ENCODE measurements at places on chromosomes 13 and 19.

- DNase-seq: no peak
Observed at GRCh38 chr19:49559928-49560327, 20.4 kb downstream of the NOSIP start.

DNA sequence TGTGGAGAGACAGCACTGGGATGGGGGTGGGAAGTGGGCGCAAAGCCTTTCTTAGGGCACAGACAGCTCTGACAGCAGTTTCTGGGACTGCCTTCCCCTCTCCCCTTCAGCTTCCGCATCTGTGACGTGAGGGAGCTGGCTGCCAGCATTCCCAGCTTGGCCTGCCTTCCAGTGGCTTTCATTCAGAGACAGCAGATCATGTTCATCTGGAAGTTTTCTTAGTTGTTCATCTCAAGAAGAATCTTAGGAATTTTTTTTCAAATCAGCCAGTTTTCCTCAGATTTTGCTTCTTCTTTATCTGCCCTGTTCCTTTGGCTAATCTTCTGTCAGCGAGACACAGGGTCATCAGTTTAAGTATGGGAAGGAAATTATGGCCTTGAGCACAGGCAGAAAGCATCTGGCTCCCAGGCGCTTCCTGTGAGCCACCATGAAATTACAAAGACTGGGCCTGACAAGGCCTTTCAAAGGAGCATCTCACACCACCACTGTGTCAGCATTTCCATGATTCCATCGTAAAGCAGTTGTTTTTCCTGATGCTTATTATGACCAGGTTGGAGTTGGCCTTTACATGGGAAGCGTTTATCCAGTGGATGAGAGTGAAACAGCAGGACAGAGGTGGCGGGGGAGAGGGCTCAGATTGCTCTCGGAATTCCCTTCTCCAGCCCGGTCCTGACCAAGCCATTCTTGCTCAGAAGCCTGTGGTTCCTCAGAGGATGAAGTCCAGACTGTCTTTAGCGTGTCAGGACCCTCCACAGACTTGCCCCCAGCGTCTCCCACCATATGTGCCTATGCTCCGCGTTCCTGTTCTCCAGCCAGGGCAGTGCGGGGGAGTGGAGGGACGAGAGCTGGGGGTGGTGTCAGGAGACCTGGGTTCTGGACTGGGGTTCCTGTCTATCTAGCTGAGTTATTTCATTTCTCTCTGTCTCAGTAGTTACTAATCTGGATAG, 43.6 kb downstream of the ARHGAP35 start:
- DNase-seq: no peak

GRCh38 chr13:108086678-108087077, 128.7 kb downstream of the LIG4 start:
- DNase-seq: no peak

DNA sequence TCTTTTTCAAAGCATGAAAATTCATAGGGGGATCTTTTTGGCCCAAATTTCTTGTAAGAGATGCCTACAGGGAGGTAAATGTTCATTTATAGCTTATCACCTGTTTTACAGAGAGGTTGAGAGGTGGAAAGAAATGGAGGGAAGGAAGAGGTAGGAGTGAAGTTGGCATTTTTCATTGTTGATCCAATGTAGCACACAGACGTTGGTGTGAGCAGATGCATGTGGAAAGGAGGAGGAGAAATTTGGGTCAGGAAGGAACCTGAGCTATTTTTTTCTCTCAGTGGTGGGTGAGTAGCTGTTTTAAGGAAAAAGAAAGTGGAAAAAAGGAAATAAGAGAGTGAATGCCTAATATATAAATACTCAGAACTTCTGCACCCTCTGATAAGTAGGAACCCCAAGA, 9.9 kb upstream of the SMIM17 start:
- no peak for DNase-seq

DNA sequence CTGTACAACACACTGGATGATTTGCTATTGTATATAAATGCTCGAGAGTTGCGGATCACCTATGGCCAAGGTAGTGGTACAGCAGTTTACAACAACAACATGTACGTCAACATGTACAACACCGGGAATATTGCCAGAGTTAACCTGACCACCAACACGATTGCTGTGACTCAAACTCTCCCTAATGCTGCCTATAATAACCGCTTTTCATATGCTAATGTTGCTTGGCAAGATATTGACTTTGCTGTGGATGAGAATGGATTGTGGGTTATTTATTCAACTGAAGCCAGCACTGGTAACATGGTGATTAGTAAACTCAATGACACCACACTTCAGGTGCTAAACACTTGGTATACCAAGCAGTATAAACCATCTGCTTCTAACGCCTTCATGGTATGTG, 21.5 kb downstream of the OLFM4 start:
- no peak for DNase-seq

- DNase-seq: no peak
Observed at GRCh38 chr19:1967087-1967608, 26.2 kb downstream of the CSNK1G2 start.

DNA sequence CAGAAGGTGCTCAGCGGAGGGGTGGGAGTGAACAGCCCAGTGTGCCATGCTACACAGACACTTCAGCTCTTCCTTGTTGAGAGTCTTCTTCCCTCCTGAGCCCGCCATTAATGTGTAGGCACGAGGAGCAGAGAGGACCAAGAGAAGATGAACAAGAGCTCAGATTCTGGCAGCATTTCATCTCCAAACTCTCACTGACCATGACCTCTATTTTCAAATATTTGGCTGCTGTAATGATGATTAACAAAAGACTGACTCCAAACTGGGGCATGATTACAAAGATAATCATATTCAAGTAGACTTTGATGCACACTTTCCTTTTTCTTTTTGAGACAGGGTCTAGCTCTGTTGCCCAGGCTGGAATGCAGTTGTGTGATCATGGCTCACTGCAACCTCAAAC, 236.5 kb downstream of the DCLK1 start:
- no peak for DNase-seq

DNA sequence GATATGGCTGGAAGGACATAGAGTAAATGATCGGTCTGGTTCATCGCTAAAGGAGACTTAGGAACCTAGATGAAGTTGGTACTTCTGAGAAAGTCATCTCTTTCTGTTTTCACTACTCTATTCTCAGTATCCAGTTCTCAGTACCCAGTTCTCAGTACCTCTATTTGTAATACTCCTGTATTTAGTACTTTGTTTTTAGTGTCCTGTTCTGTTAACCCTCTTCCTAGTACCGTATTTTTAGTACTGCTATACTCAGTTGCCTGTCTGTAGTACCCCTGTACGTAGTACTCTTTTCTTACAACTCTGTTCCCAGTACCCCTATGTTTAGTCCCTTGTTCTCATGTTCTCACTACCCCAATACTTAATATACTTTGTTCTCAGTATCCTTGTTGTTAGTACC, 1.2 kb downstream of the RFXAP start:
- peak; percentile 25 for DNase-seq

GRCh38 chr19:2816641-2817040, 3.0 kb upstream of the ZNF554 start:
- DNase-seq: no peak

- DNase-seq: no peak
Observed at GRCh38 chr13:98483601-98484288, 93.2 kb downstream of the STK24 start.

GRCh38 chr13:80149736-80150135, 191.2 kb downstream of the SPRY2 start:
- DNase-seq: no peak

DNA sequence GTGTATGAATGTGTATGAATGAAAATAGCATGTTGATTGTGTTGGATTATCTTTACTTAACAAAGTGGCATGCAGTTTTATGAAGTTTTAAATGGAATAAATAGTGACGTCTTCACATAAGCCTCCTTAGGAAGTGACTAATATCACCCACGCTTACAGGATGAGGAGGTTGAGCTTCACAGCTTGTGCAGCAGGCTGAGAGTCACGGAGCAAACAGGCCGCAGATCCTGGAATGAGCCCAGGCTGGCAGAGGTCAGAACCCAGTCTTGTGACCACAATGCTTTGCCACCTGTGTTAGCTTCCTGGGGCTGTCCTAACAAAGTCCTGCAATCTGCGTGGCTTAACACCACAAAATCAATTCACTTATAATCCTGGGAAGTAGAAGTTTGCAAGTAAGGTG, 20.8 kb downstream of the LAIR2 start:
- no peak for DNase-seq

DNA sequence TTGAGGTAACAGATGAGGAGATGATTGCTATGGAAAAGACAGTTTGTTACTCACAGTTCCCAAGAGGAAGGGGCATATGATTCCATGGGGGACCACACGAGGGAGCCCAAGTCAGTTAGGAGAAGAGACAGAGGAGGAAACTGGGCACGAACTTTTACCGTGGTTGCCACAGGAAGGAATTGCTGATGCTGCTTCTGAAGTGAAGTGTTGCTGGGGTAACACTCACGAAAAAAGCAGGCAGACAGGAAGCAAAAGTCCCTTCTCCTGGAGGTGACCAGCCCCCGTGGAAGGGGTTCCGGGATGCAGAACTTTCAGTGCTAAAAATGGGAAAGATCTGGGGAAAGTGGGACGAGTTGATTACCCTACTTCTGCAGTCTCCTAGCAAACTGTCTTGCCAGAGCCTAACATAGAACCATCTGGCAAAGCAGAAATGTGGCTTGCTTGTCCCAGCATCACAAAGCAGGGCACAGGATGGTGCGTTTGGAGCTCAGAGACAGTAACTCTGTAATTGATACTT, 35.4 kb upstream of the MAP3K10 start:
- no peak for DNase-seq

GRCh38 chr13:75581874-75582640, 32.5 kb downstream of the UCHL3 start:
- DNase-seq: no peak

GRCh38 chr19:3375221-3376090, 9.1 kb downstream of the NFIC start:
- DNase-seq: no peak

GRCh38 chr13:79806821-79807220, 325.9 kb downstream of the NDFIP2 start:
- no peak for DNase-seq

DNA sequence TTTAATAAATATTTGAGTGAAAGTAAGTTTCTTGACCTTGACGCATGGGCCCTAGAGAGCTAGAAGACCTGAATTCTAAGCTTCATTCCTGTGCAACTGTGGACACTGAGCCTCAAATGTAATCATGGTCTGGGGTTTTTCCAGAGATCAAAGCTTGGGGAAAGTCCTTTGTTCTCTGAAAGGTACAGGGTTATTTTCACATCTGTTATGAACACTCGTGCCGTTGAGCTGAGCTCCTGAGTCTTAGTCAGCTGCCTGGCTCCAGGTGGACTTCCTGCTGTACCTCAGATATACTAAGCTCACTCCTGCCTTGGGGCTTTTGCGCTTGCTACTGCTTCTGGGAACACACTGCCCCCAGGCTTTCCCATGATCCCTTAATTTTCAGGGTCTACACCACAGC, 7.5 kb upstream of the ZBTB32 start:
- DNase-seq: no peak

GRCh38 chr19:6271721-6272410, 7.9 kb downstream of the MLLT1 start:
- no peak for DNase-seq

- DNase-seq: no peak
Observed at GRCh38 chr19:21921691-21922180, 85.8 kb upstream of the ZNF43 start.

DNA sequence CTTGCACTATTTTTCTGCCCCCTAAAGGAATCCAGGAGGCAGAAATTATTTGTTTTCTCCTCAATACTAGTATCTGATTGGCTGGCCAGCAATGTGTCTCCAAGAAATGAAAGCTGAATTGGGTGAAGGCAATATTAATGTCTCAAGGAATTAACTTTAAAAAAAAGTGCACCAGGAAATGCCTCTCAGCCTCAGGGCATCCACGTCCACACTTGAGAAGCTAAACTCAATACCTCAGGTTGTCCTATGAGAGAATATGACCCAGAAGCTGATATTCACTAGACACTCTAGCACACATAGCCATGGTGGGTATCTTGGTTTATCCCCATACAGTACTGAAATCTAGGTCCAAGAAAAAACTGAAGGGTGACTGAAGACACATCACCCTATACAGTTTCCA, 2.1 kb downstream of the ZNF91 start:
- DNase-seq: no peak

DNA sequence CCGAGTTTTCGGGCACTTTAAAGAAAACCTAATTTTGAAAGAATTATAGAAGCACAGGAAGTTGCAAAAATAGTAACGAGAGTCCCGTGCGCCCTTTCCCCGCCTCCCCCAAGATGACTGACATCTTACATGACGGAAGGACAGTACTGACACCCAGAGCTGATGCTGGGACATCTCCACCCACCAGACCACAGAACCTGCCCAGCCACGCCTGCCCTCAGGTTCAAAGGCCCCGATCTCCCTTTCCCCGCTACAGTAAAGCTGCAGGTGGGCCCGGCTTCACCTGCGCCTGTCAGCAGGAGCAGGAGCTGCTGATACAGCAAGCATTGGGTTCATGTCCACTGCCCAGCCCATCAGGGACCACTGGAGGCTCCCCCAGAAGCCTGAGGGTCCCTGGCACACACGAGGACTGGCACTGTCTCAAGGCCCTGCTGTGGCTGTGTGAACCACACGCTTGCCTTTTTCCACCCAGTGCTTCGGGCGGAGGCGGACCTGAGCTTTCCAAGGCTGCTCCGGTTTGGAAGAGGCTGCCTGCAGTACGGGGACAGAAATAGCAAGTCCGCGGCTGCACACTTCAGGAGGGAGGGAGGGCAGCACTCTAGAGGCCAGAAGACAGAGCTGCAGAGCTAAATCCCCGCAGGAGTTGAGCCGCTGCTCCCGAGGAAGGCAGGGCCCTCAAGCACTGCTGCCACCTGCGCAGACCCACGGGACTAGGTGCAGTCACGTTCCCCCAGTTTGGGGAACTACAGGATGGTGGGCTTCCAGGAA, 8.7 kb downstream of the MAP2K2 start:
- DNase-seq: no peak

- DNase-seq: no peak
Observed at GRCh38 chr19:39237200-39238184, 7.3 kb downstream of the IFNL3 start.

- no peak for DNase-seq
Observed at GRCh38 chr13:101382086-101382485, 34.2 kb downstream of the NALCN start.

- DNase-seq: no peak
Observed at GRCh38 chr13:46797501-46798237, 708 bp upstream of the ESD start.

- DNase-seq: no peak
Observed at GRCh38 chr13:71625694-71626093, 241.3 kb downstream of the DACH1 start.

DNA sequence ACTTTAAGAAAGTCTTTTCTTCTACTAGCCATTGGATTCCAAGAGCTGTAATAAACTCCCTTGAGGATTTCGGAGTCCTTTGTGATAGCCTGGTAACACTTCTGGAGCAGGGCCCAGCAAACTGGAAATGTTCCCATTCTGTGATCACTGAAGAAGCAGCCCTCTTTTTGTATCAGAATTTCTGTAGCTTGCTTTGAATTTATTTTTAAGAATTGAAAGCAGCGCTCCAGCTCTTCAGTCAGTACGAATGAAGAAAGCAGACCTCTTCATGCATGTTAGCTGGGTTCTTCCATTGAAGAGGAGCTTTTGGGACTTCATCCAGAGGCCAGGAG, 141.5 kb downstream of the AKAP11 start:
- no peak for DNase-seq
